ENCODE measurements at places on chromosomes 4 and X.

- no peak for DNase-seq
Measured at GRCh38 chr4:169758401-169758962, 738 bp upstream of the HPF1 start.

DNA sequence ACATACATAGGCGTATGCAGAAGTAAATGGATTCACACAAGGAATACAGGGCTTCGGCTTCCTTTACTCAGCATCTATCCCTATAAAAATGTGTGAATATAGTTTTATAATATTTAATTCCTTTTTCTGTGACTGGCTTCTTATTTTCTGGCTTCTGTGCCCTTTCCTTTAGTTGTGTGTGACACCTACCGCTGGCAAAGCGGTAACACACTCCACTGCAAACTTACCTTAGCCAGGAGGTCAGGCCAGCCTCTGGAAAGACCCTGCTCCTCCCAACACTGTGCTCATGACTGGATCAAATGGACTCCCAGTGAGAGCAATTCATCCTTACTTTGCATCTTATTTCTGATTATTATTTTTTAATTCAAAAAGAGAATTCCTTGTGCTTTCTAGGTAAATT, 244.2 kb downstream of the ANK2 start:
- no peak for DNase-seq

GRCh38 chrX:136147315-136147901, at the start of gene FHL1:
FHL1 (plus strand) TSS chrX:136147533.
- DNase-seq: no peak

DNA sequence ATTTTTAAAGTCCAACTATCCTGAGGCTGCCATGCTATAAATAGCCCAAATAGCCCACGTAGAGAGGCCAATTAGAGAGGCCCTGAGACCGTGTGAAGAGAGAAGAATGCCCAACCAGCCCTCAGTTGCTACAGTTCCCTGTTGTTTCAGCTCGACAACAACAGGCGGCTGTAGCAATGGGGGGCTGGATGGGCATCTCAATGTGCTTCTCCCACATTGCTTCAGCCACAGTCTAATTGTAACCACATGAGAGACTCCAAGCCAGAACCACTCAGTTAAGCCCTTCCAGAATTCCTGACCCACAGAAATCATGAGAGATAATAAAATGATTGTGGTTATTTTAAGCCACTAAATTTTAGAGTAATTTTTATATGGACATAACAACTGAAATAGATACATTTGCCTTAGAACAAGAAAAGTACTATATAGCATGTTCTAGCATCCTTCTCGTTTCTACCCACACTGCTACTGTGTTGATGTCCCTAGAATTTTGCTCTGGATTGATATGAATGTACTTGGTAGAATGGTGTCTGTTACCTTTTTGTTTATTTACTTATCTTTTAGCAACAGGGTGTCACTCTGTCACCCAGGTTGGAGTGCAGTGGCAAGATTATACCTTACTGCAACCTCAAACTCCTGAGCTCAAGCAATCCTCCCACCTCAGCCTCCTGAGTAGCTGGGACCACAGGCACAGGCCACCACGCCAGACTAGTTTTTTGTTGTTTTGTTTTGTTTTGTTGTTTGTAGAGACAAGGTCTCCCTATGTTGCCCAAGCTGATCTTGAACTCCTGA, 436.4 kb downstream of the BCOR start:
- peak; percentile 21 for DNase-seq

DNA sequence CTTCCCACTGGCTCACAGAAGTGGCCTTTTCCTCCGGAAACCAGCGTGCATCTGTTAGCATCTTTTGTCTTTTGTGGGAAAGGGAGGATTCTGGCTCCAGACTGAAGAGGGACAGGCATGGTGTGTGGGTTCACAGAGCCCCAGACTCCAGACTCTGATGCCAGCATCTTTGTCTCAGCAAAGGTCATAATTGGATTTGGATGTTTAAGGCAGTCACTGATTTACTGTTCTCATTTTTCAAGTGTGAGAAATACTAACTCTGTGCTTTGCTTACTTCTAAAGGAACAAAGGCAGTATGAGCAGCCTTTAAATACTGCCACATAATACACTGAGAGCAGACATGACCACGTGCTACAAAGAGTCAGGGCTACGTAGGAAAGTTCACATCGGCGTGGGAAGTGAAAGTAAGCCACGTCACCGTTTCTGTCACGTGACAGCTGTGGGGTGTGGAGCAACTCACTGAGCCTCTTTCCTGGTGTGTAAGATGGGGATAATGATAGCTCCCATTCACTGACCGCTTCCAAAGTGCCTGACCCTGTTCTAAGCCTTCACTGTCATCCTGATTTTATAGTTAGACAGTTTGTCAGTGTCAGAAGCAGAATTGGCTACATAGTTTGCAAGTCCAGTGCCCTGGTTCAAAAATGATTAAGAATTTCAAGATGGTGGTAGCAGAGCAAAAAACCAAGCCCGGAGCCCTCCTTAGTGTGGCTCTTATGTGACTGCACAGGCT, 24.8 kb upstream of the TMSB4X start:
- peak; percentile 73 for DNase-seq

DNA sequence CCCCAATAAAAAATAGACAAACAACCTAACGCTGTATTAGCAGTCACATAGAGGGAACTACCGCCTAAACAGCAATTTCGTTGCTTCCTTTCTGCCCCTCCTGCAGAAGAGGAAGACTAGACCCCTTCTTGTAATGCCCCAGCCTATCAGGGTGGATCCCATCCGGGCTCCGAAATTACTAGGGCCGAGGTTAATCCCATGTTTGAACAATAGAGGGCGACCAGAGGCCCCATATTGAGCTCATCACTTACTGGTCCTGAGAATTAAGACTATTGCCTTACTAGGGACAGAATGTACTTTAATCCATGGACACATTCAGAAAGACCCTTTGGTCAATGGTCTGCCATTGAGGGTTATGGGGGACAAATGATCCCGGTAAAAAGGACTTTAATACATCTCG, 11.8 kb upstream of the ZNF630 start:
- no peak for DNase-seq

DNA sequence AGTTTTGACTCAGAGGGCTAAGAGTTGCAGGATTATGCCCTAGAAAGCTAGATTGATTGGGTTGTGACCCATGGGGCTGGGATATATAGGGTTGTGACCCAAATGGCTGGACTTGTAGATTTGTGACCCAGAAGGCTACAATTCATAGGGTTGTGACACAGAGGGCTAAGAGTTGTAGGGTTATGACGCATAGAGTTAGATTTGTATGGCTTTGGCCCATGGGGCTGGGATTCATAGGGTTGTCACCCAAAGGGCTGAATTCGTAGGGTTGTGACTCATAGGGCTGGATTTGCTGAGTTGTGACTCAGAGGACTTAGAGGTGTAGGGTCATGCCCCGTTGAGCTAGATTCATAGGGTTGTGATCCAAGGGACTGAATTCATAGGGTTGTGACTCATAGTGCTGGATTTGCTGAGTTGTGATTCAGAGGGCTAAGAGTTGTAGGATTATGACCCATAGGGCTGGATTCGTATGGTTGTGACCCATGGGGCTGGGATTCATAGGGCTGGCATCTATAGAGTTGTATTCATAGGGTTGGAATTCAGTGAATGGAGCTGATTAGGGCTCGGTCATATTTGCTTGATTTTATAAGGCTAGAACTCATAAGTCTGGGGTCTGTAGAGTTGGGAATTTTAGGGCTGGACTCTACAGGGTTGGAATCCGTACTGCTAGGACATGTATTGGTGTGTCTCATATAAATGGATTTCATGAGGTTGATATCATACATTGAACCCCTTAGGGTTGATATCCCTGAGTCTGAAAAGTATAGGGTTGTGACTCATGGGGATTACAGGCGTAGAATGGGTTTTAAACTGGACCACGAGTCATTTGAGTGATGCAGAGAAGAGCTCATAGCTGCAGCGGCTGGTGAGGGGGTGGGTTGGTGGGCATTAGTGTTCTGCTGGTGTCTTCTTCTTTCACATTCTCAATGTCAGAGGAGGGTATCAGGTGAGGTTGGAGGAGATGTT, 125.7 kb downstream of the CRLF2 start:
- peak; percentile 12 for DNase-seq

DNA sequence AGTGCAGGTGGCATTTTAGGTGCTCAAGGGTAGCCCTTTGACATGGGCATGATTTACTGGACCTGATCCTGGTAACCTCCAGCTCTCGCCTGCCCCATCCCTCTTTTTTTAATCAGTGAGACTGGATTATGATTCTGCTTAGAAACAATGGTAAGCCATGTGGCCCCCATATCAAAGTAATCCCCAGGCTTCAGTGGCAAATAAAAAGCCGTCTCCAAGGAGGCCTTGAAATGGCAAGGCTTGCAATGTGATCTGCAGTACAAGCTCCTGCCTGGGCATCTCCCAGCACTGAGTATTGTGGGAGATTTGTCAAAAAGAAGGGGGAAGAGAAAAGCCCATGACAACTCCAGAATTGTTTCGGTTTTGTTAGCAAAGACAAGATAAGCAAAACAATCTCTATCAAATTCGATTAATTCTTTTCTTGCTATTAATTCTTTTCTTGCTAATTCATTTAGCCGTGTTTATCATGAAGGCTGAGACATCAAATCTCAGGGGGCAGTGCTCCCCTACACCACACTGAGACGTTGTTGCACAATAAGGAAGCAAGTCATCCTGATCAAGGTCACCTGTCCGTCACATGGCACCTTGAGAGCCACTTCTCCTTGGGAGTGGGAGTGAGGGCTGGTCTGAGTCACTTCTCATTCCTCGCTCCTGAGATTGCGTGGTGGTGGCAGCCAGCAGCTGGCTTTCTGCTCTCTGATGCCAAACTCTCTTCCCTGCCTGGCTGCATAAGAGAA, 312.7 kb upstream of the GATB start:
- DNase-seq: no peak

DNA sequence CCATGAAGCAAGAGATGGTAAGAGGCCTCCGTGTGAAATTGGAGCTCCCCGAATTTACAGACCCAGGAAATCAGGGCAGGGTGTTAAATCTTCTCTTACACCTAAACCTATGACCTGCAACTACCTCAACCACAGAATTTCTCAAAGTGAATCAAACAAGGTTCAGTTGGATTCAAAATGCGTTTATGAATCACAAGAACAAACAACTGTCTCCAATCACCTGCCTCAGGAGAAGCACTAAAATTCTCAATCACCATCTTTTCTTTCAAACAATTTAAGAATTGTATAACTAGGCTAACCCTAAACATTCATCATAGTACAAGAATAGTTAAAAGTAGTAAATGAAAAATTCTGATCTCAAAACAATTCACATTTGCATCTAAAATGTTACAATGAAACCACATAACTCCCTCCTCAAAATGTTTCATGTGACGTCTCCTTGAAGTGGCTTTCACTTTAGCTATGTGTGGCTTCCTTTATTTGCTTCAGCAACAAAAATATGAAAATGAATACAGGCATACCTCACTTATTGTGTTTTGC, 19.2 kb downstream of the PPP3CA start:
- no peak for DNase-seq

- no peak for DNase-seq
Measured at GRCh38 chr4:163486321-163486720, 8.2 kb upstream of the TMA16 start.

DNA sequence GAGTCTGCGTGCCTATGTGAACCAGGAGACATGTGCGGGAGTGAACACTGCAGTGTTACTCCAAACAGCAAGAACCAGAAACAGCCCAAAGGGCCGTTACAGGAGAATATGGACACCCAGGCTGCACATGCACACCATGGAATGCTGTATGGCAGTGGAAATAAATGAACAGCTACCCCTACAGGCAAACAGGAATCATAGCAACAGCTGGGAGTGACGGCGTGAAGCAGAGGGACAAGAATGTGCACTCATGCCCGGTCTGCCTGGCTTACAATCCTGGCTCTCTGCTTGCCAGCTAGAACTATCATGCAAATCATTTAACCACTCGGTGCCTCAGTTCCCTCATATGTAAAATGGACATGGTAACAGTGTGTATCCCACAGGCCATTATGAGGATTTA, 16.6 kb downstream of the GPKOW start:
- peak; percentile 5 for DNase-seq

- no peak for DNase-seq
Measured at GRCh38 chrX:80246271-80246670, 174.0 kb upstream of the TENT5D start.

- no peak for DNase-seq
Measured at GRCh38 chr4:71230271-71231128, 108.3 kb upstream of the SLC4A4 start.

DNA sequence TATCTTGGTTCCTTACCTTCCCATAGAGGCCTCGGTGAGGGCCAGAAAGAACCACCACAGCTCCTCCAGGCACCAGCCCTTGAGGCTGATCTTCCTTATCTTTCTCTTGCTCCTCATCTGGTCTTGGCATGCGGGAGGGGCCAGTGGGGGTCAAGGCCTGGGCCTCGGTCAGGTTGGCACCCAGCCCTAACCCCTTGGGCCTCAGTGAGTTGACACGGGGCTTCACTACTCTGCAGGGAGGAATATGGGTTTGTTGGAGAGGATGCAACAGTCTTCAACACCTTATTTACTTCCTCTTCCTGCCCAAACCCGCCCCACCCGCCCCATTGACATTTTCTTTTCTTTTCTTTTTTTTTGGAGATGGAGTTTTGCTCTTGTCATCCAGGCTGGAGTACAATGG, 6.0 kb downstream of the GPKOW start:
- no peak for DNase-seq

DNA sequence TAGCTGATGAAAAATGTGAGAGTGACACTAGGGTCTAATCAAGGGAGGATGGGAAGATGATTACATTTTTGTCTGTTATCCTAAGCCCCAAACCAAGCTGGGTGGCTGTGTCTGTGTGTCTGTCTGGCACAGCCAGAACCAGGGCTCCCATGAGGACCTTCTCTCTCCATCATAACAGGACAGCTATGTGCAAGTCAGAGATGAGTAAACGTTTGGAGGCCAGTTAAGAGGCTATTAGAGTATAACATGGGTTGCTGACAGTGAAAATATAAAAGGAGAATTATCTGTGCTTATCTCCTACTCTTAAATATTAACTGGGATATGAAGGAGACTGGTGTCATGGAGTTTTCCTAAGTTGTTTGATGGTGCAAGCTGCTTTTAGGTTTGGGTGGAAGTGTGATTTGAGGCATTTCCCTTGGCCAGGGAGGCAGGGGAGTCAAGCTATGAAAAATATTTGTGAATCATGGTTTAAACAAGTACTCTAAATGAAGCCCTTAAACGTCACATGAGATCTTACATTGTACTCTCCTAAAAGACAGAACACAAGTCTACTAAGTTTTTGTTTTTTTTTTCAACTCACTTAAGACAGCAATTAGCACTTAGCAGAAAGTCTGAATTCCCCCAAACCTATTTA, 156.2 kb downstream of the ENOX2 start:
- peak; percentile 14 for DNase-seq

DNA sequence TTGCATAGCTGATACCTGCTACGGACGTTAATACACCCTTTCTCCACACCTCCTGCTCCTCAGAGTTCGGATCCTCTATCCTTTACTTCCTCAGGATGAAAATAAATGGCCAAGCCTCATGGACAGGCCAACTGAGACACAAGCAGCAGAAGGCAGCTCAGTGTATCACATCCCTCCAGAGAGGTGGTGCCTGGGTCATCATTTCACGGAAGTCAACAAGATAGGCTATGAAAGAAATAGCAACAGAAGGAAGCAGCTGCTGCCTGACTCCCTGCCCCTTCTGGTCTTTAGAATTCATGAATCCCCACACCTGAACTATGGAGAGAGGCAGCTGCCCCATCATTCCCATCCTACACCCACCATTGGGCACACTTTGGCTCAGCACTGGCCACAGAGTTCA, 267.1 kb upstream of the ETNPPL start:
- no peak for DNase-seq

All from GM04503 (cell line).